ENCODE measurements at places on chromosomes 11 and 22. TPM values are rescaled to one million over a fixed set of nuclear protein-coding genes. Genes with fewer than 3 reads are reported as not detected.
A peak's percentile ranks its signal among the peaks of the same experiment; 100 is the strongest.

Gene ASRGL1
- 7.2 TPM for total RNA-seq

GRCh38 chr11:34075178-34075820, 23.8 kb downstream of the CAPRIN1 start:
- peak; percentile 84 for DNase-seq

Gene OR52A1
- not detected for total RNA-seq

GRCh38 chr22:23265368-23265700, 85.0 kb downstream of the BCR start:
- DNase-seq: no peak

Gene MTNR1B
- total RNA-seq: not detected

DNA sequence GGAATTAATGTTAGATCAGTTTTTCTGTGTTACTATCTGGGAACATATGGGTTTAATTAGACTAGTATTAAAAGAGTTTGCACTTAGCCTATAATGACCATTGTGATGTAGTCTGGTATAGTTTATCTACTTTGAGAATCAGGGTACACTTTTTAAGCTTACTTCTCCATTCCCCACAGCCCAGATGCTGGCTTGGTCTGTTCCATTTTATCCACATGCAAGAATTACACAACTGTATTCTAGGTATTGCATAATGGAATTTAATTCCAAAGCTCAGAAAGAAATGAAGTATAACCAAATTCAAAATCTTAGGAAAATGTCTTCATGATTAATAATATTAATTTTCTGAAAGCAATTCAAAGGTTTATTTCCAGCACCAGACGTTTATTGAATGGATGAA, 122.2 kb upstream of the PDGFD start:
- DNase-seq: no peak

Gene OR52H1
- not detected for total RNA-seq

DNA sequence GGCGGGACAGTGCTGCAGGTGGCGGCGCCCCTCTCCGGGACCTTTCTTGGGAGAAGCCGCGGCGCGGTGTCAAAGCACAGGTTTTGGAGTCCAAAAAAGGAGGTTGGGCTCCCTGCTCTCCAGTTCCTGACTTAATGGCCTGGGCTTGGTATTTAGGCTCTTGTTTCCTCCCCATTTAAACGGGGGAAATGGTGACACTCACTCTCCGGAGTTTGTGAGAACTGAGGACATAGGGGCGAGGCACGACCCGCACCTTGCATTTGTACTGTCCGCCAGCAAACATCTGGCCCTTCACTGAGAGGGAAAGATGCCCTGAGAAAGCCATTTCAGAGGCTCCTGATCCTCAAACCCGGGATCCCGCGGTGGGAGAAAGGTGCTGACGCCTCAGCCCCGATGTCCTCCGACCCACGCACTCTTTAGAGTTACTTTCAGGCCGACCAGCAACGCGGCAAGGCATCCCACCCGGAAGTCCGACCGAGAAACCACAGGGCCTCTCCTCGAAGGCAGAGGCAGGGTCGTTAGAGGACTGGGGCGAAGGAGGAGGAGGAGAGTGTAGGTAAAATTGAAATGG, 2.9 kb upstream of the WDR74 start:
- no peak for DNase-seq

Gene UQCR10
- total RNA-seq: 176 TPM

Gene CRYBB2
- not detected for total RNA-seq

GRCh38 chr11:96715208-96715607, 325.4 kb downstream of the JRKL start:
- no peak for DNase-seq
